ENCODE measurements at places on chromosomes 7 and 10.
A peak's percentile ranks its signal among the peaks of the same experiment; 100 is the strongest.

- no peak for DNase-seq
Measured at GRCh38 chr7:94247970-94248369, 146.7 kb upstream of the COL1A2 start.

- DNase-seq, result no peak
Measured at GRCh38 chr7:107251963-107252362, 83.2 kb downstream of the HBP1 start.

- DNase-seq, result no peak
Measured at GRCh38 chr7:151426441-151426903, 13.5 kb downstream of the CRYGN start.

- DNase-seq, result no peak
Measured at GRCh38 chr7:14690486-14690885, 212.1 kb downstream of the DGKB start.

DNA sequence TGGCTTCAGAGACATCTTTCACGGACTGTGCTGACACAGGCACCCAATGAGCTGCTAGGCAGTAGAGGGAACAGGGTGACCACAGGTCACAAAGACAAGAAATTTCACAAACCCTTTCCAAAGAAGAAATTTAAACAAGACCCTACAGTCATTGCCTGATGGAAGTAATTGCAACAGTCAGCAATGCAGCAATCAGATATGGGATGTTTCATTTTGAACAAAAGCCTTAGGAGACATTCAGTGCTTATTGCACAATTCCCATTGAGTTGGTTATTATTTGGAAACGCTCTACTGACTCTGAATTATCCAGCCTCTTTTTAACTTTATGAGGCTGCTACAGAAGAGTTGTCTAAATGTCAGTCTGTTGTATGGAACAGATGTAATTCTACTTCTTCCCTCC, 85.5 kb downstream of the ETV1 start:
- DNase-seq, result no peak

- no peak for DNase-seq
Measured at GRCh38 chr7:40093631-40094350, 40.6 kb downstream of the MPLKIP start.

- DNase-seq, result no peak
Measured at GRCh38 chr7:90777041-90777440, 180.9 kb downstream of the CDK14 start.

- DNase-seq, result no peak
Measured at GRCh38 chr10:124599588-124600050, 138.0 kb downstream of the LHPP start.

DNA sequence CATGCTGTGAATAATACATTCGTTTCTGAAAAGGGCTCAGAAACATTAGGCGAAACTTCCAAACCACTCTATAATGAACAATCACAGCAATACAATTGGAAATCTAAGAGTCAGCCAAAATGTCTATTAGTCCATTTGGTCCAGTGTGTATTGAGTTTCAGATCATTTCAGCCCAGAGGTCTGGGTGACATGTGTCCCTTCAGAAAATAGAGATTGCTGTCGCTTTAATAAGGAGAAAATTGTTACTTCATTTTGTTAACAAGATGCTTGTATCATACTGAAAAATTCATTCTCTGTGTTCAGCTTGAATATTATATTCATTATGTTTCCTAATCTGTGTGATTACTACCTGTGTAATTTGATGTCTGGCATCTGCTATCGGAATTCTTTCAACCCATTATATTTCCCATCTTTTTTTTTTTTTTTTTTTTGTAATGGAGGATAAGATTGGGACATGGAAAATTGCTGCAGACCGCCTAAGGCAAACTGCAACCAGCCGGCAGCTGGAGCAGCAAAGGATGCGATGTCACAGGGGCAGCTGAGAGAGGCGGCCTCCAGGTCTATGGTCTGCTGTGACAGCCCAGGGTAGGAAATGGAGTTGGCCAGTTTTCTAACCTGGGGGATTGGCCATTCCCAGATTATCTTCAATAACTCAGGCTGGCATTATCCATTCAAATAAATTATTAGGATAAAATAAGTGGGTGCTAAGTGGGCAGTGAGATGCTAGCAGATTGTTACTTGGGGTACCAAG, 170.9 kb upstream of the NPVF start:
- DNase-seq, result no peak

GRCh38 chr10:5014936-5015335, 11.3 kb upstream of the AKR1C2 start:
- DNase-seq, result no peak

DNA sequence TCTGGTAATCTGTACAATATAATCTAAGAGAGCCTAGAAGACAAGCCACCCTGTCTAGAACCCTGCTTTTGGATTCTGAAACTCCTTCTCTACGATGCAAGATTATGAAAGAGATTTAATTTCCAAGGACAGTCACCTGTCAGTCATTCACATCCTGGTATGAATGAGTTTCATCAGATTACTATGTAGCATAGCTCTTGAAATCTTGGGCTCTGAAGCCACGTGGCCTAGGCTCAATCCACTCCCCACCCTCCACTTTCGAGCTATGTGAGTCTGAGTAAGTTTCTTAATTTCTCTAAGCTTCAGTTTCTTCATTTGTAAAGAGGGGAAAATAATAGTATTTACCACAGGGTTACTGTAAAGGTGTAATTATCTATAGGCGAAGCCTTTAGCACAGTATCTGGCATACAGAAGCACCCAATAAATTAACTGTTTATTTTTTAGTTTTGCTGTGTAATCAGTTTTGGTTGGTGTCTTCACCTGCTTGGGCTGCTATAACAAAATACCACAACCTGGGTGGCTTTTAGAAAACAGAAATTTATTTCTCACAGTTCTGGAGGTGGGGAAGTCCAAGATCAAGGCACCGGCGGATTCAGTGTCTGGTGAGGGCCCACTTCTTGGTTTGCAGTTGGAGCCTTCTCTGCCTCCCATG, 71.3 kb downstream of the MYOF start:
- no peak for DNase-seq

GRCh38 chr7:116692401-116693308, 20.7 kb downstream of the MET start:
- no peak for DNase-seq

- no peak for DNase-seq
Measured at GRCh38 chr10:125231813-125232475, 71.6 kb upstream of the CTBP2 start.

DNA sequence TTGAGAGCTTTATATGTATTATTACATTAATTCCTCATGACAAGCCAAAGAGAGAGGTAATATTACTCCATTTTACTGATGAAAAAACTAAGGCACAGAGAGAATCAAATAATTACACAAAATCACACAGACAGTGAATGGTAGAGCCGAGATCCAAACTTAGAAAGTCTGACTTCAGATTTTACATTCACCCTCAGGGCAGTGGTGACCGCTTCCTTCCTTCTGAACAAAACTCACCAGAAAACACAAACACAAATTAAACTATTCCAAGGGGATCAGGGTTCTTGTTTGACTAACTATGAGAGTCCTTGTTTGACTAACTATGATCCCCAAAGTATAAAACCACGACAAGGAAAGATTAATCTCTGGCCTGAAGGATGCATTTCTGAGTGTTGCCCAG, 67.9 kb upstream of the PTN start:
- DNase-seq, result no peak

DNA sequence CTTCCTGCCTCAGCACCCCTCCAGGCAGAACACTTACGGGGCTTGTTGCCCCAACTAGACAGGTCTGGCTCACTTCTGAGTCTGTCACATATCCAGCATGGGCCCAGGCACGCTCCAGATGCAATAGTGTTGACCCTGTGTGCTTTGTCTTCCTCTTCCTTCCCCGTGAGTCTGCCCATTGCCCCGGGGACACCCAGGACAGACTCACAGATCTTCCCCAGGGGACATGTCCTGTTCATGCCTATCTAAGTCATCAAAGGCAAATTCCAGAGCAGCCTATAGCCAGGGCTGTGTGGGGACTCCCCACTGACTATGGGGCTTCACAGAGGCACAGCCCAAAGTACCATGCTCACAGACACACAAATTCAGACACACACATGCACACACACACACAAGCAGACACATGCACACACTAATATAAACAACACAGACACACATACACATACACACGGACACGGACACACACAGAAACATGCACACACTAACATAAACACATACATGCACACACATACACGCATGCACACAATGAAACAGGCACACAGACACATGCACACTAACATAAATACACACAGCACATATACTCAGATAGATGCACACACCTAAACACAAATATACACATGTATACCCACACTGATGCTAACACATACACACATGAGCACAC, 175.8 kb downstream of the KCNMA1 start:
- DNase-seq, result no peak

- DNase-seq, result peak; percentile 29
Measured at GRCh38 chr7:7761974-7762779, 43.8 kb upstream of the RPA3 start.

DNA sequence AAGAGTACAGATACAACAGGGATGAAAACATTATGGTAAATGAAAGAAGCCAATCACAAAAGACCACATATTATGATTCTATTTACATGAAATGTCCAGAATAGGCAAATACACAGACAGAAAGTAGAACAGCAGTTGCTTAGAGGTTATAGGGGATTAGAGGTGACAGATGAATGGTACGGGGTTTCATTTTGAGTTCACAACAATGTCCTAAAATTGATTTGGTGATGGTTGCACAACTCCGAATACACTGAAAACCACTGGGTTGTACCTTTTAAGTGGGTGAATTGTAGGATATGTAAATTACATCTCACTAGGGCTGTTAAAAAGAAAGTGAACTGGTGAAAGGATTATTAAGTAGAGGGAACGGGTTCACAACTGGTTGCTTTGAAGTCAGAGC, 76.3 kb upstream of the MRLN start:
- DNase-seq, result no peak

DNA sequence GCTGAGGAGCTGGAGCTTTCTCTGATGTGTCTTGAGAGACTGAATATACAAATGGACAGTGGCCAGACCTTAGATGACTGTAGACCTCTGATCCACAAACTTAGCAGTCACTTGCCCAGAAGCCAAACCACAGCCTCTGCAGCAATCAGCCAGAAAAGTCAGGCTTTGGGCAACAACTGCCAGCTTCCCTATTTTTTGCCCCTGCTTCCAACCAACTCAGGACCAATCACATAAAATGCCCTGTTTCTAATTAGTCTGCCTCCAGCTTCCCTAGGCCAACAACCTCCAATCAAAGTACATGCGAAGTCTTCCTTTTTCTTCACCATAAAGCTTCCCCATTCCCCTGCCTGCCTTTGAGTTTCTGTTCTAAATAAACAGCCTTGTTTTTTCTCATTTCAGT, 37.8 kb upstream of the CACUL1 start:
- no peak for DNase-seq

- DNase-seq, result no peak
Measured at GRCh38 chr10:123359539-123359938, 205.3 kb downstream of the BUB3 start.

DNA sequence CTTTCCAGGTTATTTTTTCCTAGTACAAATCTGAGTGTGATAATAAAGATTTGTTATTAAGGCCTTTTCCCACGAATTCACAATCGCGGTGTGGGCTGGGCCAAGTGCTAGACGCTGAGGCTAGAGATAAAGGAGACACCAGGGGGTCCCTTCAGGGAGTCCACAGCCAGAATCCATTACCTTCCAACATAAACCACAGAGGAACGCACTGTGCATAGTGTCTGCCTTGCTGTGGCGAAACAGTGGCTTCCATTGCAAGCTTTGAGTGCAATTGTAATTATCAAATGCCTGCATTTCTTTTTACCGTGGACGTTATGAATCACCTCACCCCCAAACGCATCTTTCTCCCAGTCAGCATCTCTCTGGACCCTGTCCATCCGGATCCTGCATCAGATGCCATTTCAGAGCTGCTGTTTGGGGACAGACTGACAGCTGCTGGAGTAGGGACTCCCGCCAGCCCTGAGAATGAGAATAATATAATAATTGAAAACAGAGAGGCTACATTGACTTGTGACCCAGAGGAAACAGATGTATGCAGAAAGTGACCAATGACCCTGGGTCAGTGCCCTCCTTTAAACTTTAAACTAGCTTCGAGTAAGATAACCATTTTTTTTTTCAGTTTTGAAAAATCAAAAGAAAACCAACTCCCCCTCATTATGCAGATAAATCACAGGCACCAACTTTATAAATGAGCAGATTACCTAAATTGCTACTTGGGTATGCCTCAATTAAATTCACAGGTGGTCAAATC, 456.2 kb upstream of the NRP1 start:
- no peak for DNase-seq

DNA sequence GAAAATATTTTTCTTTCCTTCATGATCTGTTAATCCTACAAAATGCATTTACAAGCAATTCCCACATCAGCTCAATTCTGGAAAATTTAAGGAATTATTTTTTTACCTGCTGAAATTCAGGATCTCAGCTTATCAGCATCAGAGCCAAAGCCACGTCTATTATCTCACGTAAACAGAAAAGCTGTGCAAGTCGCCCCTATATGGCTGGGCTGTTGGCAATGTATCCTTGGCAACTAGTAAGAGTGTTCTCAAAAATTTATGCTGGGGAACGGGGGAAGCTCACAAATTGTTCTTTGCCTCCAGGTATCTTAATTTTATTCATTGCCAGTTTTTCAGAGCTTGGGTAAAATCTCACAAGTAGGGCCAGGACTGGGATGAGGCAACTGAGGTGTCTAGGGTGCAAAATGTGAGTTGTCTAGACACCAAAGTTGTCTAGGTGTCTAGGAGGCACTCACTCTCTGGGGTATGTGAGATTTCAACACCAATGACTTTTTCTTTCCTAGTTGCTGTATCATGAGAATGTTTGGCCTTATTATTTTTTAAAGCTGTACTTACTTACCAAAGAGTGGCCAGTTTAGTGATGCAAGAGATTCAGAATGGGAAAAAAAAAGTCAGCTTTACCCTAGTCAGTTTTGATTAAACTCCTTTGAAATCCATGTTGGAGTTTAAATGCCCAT, 5.1 kb downstream of the GSTO2 start:
- no peak for DNase-seq

DNA sequence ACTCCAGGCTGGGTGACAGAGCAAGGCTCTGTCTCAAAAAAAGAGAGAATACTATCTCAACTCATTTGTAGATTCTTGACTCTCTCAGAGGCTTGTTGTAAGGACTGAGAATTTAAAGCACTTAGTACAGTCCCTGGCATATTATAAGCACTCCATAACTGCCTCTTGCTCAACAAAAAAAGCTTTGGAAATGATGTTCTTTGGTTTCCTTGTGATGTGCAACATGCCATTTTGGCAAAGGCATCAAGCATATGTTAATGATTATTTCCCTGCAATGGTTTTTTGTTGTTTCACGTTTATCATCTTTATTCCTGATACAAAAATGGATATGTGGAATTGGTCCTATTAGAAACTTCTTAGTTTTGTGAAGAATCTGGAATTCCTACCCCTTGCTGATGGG, 15.7 kb downstream of the NOLC1 start:
- no peak for DNase-seq

DNA sequence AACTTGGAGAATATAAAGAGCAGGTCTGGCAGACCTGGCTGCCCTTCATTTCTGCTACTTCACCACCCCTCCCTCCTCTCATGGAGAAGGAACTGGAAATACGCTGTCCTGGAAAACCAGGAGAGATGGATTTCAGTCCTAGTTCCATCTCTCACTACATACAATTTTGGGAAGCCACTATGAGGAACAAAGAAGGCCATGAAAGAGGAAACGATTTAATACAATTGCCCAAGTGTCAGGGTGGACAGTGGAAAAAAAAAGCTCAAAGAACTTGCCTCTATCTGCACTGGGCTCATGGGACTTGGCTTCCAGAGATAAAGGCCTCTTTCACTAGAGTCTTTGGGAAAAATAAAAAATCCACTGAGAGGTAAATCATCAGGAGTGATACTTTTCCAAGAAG, 561.7 kb downstream of the KCNMA1 start:
- DNase-seq, result no peak

- DNase-seq, result no peak
Measured at GRCh38 chr7:135743907-135744731, 4.5 kb downstream of the FAM180A start.

GRCh38 chr7:122217125-122217524, 73.1 kb upstream of the AASS start:
- DNase-seq, result no peak

Data from activated naive CD4-positive, alpha-beta T cell treated with anti-CD3 and anti-CD28 coated beads, Interleukin-2, amount 10 ng/mL, durations not matched to agents 7 days and 5 days (primary cell).